ENCODE measurements at places on chromosomes 16 and 17. TPM values are rescaled to one million over a fixed set of nuclear protein-coding genes. Genes with fewer than 3 reads are reported as not detected.

GRCh38 chr16:31083556-31083955 lies 5.2 kb downstream of the PRSS53 start:
- DNase-seq: no peak

DNA sequence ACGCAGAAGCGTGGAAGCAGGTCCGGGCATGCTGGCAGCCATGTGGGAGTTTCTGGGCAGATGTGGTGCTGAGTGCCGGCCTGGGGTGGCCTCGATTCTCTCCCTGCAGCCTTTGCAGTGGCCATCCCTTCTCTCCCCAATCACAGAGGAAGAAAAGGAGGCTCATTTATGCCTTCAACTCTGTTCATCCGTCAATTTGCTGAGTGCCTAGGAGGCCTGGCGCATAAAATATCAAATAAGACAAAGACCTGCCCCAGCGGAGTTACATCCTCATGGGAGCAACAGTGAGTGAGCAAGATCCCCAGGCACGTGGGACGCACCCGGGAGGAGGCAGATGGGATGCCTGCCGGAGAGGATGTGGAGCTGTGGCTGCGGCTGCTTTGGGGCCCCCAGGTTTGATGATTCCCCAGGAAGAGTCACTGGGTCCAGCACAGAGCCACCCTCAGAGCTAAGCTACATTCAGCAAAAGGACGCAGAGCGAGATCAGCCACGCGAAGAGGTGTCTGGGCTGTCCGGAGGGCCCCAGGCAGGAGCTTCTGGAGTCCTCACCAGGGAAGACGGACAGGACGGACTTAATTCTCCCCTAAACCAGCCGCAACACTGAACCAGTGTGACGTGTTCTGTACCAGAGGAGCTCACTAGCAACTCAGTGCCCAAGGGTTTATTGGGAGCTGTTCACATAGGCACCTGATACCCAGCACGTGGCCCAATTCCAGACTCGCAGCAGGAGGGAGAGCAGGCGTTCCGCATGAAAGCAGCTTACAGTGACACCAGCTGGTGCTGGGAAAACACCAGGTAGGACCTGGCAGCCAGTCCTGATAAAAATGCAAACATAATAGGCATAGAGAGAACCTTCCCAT lies 11.3 kb downstream of the CA5A start:
- peak; percentile 78 for DNase-seq

DNA sequence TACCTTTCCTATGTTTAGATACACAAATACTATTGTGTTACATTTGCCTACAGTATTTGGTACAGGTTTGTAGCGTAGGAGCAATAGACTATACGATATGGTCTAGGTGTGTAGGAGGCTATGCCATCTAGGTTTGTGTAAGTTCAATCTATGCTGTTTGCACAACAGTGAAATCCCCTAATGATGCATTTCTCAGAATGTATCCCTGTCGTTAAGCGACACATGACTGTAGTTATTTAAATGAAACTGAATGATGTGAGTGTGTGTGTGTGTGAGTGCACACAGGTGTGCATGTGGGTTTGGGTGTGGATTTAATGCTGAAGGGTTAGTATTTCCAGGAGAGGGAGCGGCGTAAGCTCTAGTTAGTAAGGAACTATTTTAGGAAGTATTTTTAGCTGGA lies 34.6 kb upstream of the SMIM36 start:
- no peak for DNase-seq

SPNS3 gene
- 3.4 TPM for polyA plus RNA-seq

- no peak for DNase-seq
These were observed 56.5 kb upstream of the CIBAR2 start for GRCh38 chr16:85168732-85169256.

ALOX12B gene
- polyA plus RNA-seq: 1.1 TPM

- DNase-seq: no peak
These were observed 5.4 kb upstream of the KLHL11 start for GRCh38 chr17:41870627-41871026.

NTN1 gene
- polyA plus RNA-seq: 3.3 TPM

HBA1 gene
- 394 TPM for polyA plus RNA-seq

- no peak for DNase-seq
These were observed 114.8 kb upstream of the NOL11 start for GRCh38 chr17:67602974-67603373.

TMC7 gene
- polyA plus RNA-seq: 2.0 TPM

DNA sequence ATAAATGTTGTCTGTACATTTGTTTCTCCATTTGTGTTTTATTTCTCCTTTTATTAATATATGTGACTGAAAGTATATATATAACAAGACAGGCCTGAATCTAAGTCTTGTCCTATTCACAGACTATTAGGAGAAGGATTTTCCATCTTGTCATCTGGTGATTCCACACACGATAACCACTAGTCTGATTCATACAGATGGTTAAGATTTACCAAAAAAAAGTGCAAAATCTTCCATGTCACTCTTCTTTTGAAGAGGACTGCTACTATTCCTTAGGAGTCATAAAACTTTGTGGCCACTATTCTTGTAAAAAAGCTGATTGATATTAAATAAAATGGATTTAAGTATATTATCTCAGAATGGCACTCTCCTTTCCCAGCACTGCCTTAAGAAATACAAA lies 156.3 kb downstream of the ITFG1 start:
- no peak for DNase-seq

DNA sequence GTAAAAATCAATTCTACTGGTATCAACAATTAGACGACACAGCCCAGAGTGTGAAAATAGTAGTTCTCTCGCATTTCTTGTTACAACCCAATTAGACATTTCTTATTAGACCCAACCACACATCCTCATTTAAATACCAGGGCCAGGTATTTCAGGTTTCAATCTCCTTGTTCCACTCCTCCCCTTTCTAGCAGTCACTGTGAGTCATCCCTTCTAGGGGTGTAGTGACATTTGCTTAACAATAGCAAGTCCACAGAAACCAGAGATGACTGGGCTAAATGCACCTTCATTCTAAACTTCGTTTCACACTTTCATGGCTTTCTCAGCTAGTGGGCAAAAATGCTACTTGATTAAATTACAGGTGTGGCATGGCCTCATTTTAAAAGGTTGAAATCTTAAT lies 116.9 kb upstream of the CACNG3 start:
- no peak for DNase-seq

ATP6V0C gene
- polyA plus RNA-seq: 158 TPM

- DNase-seq: peak; percentile 39
These were observed 488 bp downstream of the HOXB9 start for GRCh38 chr17:48625495-48626244.

DNA sequence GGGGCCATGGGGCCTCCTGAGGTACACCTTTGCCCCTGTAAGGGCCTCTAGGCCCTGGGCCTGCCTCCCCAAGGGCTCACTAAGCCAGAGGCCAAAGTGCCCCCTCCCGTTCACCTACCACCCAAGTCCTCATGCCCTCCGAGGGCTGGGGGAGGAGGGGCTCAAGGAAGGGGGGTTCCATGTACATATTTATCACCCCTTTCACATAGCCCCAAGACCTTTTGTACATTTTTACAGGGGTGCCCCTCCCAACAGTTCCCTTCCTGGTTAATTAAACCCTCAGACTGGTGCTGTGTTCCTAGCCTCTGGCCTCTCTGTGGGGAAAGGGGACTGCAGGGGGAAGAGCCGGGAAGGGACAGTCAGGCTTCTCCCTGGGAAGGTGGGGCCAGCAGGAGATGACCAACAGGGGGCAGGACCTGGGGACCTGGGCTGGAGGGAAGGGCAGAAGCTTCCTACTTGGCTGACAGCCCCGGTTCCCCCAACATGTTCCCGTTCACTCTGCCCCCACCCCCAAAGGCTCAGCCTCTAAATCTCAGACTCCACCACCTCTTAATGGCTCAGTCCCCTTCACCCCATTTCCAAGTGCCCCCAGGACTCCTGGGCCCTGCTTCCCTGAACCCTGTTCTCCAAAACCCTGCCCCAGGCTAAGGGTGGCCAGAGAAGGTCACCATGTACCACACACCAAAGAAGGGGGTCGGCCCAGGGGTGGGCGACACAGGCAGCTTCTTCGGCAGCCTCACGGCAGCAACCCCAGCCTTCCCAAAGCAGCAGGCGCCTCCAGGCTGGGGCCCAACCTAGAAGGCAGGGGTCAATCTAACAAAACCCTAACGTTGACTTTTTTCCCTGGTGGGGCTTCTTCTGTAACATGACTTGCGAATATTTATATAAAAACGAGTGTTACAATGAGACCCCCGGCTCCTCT lies 11.9 kb downstream of the FBRS start:
- no peak for DNase-seq

DNA sequence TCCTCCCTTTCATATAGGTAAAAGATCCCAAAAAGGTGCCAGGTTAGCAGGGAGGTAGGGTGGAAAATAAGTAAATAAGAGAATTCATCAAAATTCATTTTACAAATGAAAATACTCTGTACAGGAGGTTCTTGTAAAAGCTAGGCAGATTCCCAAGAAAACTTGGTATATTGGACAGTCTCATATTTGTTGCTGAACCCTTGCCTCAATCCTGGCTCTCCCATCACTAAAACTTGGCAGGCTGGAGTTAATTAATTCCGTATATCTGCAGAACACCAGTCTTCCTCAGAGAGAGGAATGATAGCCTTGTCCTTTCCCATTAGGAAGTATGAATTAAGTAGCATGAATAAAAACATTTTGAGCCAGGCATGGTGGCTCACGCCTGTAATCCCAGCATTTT lies 66.2 kb upstream of the MTMR4 start:
- no peak for DNase-seq

WNK4 gene
- polyA plus RNA-seq: 10.1 TPM

CD300E gene
- polyA plus RNA-seq: 0.10 TPM

- no peak for DNase-seq
These were observed 529.7 kb downstream of the WWOX start for GRCh38 chr16:78629173-78629572.

All from left kidney (tissue), 8 donors.